ENCODE measurements at places on chromosomes 6 and 20.

- DNase-seq = no peak
Measured at GRCh38 chr20:59403962-59404314, 103.5 kb downstream of the EDN3 start.

DNA sequence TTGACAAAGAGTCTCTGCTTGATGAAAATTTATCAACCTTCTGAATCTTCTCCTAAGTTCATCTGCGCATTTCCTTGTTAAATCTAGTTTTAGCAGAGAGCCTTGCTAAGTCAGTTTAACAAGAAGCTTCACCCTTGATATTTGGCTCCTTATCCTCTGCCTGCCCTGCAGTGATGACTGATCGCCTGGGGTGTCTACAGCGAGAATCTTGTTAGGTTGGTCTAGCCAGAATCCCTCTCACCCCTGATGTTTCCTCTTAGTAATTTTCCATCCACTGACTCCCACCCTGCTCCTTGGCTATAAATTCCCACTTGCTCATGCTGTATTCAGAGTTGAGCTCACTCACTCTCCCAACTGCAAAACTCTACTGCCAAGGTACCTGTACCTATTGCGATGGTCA is 114.1 kb downstream of the TENT5A start:
- no peak for DNase-seq

GRCh38 chr6:169072127-169073042 is 181.3 kb downstream of the THBS2 start:
- DNase-seq = no peak

GRCh38 chr20:33433465-33434234 is 9.9 kb downstream of the SNTA1 start:
- no peak for DNase-seq

GRCh38 chr6:84508981-84509380 is 255.4 kb downstream of the TBX18 start:
- no peak for DNase-seq

GRCh38 chr6:71335544-71335943 is 46.9 kb downstream of the OGFRL1 start:
- DNase-seq = no peak

DNA sequence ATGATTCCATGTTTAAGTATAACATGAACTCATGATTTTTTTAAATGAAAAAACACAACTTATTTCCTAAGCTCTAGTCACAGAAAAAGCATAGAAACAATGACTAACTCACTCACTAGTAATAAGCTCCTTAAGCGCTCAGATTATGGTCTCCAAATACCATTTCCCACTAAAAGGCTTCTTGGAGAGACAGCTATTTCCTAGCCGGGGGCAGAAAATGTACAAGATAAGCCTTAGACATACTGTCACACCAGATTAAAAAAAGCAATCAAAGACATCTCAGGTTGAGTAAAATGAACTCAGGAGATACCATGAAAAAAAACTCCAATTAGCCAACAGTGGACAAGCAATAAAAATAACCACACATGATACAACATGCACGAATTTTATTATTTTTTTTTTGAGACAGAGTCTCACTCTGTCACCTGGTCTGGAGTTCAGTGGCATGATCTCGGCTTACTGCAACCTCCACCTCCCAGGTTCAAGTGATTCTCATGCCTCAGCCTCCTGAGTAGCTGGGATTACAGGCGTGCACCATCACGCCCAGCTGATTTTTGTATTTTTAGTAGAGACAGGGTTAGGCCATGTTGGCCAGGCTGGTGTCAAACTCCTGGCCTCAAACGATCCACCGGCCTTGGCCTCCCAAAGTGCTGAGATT is 14.9 kb downstream of the SRPK1 start:
- no peak for DNase-seq
